Mesenteric fat pad (tissue), 1 donor: ENCODE measurements at places on chromosomes 5 and 9. TPM values are rescaled to one million over a fixed set of nuclear protein-coding genes. Genes with fewer than 3 reads are reported as not detected.

Gene BRINP1
- total RNA-seq = not detected

Gene MAMDC2
- total RNA-seq = 3.7 TPM

Gene CENPK
- total RNA-seq = 0.80 TPM

Gene PDE8B
- total RNA-seq = 37.5 TPM

Gene SLC36A3
- not detected for total RNA-seq

Gene ATG10
- 4.9 TPM for total RNA-seq

DNA sequence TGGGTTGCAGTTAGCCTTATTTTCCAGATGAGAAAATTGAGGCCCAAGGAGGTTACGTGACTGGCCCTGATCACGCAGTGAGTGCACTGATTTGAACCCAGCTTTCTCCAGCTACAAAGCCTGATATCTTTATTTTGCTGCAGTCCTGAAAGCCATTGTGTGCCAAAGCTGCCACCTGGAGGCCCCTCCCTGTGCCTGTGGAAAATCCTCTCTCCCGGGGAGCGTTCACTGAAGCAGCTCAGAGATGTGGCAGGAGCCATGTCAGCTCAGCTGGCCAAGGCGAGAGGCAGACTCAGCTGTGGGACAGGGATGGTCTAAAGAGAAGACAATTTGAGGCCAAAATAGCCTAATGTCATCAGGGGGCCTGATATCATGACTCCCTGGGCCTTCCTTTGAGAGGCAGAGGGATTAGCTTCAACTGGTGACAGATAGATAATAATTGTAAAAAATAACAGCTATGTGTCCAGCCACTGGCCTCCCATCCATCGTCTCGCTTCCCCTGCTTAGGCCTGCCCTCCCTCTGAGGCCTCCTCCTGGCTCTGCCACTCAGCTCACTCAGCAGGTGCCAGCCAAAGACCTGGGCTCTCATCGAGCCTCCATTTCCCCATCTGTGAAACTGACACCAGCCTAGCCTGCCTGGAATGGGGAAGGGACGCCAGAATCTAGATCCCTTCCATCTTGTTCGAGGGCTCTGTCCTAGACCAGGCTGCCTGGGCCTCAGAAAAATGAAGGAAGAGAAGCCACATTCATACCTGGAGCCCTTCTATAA, 74.3 kb upstream of the GGTA1 start:
- no peak for DNase-seq

GRCh38 chr5:16477541-16477940, 11.9 kb upstream of the ZNF622 start:
- no peak for DNase-seq

DNA sequence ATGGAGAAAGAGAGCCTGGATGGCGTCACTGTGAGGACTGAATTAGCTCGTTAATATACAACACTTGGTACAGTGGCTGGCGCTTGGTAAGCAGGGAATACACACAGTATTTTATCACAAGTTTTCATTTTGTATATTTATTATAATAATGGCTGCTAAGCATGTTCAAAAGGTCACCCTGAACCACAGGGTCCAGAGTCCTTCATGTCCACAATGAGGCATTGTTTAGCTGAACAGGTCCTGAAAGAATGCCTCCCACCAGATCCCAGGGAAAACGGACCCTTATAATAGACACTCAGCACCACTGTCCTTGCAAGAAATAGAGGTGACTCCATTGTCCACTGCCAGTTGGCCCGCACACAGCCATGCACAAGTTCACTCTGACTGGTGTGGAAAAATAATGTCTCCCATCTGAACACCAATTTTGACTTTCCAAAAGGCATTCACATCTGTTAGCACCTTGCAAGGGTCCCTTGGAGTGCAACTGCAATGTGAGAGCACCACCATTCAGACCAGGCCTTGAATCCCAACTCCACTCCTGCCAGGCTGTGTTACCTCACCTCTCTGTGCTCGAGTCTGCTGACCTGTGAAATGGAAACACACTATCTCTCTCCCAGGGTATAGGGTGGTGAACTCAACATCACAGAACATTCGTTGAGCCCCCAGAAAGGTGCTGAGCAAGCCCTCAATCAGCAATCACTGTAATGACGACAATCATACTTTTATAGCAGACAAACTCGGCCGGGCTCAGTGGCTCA, 3.9 kb downstream of the VDAC1 start:
- no peak for DNase-seq

DNA sequence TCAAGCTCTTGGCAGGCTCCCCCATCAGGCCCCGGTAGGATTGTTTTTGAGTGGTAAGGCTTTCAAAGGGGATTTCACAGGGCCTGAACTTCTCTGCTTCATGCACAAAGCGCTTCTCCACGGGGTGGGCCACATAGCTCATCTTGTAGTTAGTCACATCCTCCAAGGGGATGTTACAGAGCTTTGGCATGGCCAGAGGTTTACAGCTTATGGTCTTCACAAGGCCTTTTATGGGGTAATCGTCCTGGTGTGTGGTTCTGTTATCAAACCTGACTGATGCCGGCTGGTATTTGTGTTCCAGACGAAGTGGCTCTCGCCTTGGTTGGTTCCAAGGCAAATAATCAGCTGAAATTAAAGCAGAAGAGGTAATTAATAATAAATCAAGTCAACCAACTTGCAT, 104.3 kb downstream of the SAXO1 start:
- DNase-seq = no peak

DNA sequence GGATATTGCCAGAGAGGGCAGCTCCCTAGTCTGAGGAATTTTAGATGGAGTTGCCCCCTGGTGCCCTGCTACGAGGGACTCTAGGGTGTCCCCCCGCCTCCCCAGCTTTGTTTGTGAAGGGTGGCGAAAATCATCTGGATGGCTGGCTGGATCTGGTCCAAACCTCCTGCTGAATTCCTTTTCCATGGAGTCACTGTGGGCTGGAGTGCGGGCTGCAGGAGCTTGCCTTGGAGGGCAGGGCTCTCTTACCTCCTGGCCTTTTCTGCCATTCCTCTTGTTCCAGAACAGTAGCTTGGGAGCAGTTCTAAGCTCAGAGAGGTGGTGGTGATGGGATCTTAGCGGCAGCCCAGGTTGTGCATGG, 2.1 kb downstream of the SYNPO start:
- DNase-seq = no peak

DNA sequence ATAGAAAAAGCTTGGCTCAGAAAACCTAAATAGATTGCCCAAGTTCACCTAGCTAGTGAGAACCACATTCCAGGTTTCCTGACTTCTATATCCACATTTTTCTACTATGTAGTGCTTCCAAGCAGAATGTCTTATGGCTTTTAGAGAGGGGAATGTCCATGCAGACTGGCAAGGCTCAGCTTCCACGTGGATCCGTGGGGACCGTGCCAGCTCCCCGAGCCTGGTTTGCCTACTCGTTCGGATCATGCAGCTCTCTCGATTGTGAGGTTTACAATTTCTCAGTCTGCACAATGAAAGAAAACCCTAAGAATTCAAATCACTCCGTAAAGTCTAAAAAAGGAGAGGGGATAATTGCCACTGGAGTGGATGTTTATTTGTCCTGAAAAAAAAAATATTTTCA, 256.5 kb upstream of the NR4A3 start:
- DNase-seq = no peak

DNA sequence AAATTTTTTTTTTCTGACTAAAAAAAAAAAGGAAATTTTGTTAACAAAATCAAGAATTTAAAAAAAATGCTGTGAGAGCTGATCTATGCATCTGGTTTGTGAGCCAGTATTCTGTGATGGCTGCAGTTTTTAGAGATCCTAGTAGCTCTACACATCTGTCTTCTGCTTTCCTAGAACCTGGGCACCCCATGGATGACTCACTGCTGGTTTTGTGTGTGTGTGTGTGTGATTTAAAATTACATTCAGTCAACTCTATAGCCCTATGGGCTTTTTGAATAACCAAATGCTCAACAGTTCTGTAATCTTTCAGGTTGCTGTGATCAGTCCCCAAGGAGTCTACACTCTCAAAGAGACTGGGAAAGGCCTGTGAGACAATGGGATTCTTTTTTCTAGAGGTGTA, 2.5 kb upstream of the PSMD5 start:
- no peak for DNase-seq

GRCh38 chr9:36006549-36007315, 30.0 kb upstream of the RECK start:
- no peak for DNase-seq

DNA sequence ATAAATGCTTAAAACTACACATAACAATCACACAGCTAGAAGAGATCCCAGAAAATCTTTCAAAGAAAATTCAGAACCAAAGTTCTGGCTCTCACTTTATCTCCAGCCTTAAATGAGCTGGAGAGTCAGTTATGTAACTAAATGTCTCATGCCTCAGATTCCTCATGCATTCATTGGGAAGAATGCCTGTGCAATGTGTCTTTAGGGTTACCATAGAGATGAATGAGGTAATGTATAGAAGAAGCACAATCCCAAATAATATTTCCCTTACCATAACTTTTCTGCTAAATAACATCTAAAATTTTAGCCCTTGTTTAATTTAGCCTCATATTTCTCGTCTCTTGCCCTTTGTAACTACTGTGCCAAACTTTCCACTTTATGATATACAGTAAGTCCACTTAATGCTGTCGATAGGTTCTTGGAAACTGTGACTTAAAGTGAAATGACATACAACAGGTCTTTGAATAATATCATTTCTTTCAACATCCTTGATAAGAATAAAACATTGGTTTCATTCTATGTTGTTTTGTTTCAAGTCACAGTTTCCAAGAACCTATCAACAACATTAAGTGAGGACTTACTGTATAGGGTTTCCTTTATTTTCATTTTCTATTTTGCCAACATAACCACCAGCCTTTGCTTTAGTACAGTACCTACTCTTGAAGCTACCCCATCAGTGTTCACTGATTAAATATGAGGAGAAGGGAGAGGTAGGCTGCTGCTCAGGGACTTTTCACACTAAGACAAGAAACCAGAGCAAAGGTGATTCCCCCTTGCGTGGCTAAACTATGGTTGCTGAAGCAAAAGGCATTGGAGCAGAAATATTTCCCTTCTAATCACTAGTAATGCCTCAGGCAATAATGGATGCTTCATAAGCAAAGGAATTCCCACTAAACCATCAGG, 295.7 kb upstream of the PTGER4 start:
- DNase-seq = no peak

- no peak for DNase-seq
These were observed 416.1 kb downstream of the TMEM38B start for GRCh38 chr9:106110483-106110882.

DNA sequence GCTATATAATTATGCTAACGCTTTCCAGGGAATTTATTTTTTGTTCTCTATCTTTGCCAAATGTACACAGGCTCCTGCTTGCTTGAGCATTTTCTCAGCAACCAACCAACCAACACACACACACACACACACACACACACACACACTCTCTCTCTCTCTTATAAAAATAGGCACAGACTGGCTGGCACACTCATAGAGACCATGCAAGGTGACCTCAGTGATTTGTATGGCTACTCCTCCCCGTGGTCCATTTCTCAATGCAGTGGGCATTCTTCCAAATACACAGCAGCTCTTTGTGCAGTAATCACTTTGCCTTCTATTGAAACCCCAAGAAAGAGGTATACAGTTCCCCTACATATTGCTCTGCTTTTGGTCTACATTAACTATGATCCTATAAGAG, 416.0 kb downstream of the MAN2A1 start:
- no peak for DNase-seq

- DNase-seq = no peak
These were observed 518.9 kb downstream of the CTNND2 start for GRCh38 chr5:11385251-11385900.

DNA sequence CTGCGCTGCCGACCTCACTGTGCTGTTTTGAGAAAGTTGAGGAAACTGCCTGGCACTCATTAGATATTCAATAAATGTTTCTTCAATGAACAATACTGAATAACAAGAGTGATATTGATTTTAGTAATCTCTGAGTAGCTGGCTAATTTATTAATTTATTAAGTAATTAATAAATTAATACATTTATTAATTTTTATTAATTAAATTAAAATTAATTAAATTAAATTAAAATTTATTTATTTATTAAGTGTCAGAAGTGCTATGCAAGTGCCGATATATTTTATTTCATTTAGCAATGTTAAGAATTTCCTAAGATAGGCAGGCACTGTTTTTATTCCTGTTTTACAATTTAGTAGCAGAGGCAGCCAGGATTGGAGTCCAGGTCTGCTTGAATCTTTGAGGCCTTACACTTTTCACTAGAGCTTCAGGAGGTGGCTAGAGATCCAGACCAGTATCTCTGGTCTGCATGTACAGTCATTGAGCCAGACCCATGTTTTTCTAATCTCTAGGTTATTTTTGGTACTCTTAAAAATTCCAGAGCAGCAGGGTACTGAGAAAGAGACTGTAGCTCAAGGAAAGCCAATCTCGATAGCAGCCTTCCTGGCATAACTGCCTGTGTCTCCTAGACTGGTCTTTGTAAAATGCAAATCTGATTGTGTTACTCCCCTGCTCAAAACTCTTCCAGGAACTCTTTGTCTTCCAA, 109.2 kb downstream of the ARHGEF28 start:
- no peak for DNase-seq

DNA sequence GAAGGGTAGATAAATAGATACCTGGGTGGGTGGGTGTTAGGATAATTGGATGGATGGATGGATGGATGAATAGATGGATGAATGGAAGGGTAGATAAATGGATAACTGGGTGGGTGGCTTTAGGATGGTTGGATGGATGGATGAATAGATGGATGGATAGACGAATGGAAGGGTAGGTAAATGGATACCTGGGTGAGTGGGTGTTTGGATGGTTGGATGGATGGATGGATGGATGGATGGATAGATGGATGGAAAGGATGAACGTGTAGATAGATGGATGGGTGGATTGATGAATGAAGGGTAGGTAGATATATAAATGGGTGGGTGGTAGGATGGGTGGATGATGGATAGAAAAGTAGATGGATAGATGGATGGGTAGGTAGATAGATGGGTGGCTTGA, 59.8 kb upstream of the RXRA start:
- no peak for DNase-seq

DNA sequence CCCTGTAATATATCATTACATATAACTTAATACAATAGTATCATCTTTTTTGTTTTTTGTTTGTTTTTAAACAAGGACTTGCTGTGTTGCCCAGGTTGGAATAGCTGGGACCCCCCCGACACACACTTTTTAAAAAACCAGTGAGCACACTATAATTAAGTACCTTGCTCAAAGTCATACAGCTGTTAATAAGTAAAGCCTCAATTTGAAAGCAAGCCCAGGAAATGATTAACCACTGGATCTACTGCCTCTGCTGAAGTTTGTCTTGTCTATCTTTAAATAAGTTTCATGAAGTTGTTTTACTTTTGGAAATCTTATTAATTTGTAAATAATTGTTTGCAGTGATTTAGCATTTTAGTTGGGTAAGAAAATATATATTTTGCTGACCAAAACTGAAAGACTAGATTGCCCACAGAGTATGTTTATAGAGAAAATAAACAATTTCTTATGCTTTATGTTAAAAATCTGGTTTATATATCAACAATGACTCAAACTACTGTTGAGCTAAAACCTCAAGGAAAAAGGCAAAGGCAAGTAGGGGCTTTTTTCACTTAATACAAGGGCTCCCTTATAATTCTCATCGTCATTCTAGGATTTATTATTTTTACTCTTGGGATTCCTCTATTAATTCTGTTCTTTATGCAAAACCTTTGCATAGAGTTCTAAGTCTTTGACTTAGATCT, 5.8 kb upstream of the CARNMT1 start:
- DNase-seq = no peak

GRCh38 chr5:160514866-160515265, 93.2 kb downstream of the PTTG1 start:
- DNase-seq = no peak
